ENCODE measurements at places on chromosomes 7 and 10. TPM values are rescaled to one million over a fixed set of nuclear protein-coding genes. Genes with fewer than 3 reads are reported as not detected.

ZNF25 gene
- 8.0 TPM for polyA plus RNA-seq

UNC5B gene
- 12.4 TPM for polyA plus RNA-seq

H2AZ2 gene
- 163 TPM for polyA plus RNA-seq

FLNC gene
- 216 TPM for polyA plus RNA-seq

DNA sequence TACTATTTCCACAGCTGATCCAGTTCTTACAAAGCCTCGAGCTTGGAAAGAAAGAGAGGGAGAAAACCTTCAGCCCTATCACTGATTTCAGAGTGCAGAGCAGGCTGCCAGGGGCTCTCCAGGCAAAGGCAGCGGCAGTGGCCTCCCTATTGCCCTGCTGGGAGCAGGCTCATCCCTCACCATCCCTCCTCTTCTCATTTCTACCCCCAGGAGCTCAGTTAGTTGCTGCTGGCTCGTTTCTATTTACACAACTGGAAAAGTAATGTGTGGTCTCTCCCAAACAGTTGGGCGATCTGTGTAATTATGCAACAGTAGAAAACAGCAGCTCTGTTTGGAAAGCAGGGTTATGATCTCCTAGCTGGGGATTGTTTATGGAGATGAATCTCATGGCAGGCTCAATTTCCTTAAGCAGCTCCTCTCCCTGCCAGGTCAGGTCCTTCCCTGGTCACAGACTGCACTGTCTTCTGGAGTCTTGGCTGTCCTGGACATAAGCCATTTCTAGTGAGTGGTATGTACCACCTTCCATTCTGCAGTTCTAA is 28.7 kb upstream of the TNS3 start:
- DNase-seq: no peak

GRCh38 chr10:101672536-101672935 is 22.4 kb downstream of the FBXW4 start:
- DNase-seq: peak; percentile 58

GRCh38 chr10:78405231-78405630 is 371.6 kb downstream of the RPS24 start:
- DNase-seq: no peak

DNA sequence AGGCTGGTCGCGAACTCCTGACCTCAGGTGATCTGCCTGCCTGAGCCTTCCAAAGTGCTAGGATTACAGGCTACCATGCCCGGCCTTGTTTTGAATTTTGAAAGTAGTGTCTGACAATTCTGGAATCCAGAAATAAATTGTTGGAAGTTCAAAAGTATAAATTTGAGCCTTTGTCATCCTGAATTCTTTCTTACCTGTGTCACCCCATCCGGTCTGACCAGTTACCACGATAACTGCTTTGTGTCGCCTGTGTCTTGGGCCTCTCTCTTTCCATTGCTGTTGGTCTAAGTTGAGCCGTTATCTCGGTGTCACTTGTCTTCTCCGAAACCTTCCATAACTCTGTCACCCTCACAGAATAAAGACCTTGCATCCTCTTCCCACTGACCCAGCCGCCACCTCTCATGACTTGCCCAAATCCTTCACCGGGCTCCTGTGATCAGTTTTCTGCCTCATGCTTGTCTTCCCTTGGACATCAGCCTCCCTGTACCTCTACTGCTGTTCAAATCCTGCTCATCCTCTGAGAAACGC is 18.6 kb downstream of the CUL1 start:
- DNase-seq: no peak

DNA sequence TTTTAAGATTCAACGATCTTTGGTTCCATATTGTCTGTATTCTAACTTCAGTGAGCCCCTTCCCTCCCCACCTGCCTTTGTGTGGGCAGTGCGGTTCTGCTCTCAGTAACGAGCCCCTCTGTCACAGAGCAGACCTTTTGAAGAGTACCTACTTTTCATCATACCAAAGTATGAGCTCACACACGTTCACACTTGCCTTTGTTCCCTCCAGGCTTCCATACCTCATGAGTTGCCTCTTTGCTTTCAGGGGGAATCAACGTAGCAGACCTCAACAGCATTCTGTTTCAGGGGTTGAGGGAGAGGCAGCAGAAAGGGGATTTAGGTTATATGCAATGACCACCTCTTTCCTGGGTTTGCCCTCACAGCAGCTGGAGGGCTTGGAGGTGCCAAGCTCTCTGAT is 211.4 kb upstream of the MDFIC start:
- no peak for DNase-seq

DNA sequence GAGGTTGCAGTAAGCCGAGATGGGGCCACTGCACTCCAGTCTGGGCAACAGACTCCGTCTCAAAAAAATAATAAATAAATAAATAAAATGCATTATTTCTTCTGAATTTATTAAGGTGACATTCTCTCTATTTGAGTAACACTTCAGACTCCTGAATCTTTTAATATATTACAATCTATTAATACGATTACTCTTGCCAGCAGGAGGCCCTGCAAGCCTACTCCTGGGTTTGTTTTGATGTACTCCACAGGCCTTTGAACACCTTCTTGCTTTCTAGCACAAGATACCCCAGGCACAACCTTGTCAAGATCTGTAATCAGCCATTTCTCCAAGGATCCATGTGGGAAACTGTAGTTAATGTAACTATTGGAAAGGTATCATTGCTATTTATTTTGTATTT is 63.5 kb downstream of the COBL start:
- no peak for DNase-seq

DNA sequence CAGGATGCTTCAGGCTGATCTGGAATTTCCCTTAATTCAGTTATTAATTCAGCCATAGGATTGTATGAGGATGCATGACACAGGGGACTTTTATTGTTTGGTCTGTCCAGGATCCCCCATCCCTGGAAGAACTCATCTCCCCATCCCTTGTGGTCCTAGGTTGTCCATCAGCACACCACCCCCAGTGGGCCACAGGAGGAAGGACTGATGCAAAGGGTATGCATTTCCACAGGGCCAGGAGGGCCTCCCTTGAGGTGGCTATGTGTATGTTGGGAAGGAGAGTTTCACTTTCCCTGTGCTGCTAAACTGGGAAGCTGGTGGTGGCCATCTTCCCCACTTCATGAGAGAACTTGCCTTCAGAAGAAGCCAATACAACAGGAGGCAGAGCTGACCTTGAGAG is 44.6 kb upstream of the GRB10 start:
- DNase-seq: no peak

DNA sequence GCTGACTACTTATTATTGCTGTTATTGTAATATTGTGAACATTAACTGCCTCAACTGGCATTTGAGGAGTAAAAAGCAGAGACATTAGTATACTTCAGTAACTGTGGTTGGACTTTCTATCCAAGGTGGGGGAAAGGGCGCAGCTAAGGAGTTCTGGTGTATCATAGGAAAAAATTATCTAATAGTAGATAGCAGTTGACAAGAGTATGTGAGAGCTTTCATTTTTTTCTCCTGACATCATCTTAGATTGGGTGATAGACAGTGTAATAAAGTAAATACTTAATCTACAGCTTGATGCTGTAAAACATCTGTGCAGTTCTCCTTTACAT is 68.9 kb downstream of the PHTF2 start:
- no peak for DNase-seq

- no peak for DNase-seq
These were observed 137.7 kb downstream of the PTPRN2 start for GRCh38 chr7:158449942-158450341.

- no peak for DNase-seq
These were observed 322.7 kb downstream of the GFRA1 start for GRCh38 chr10:115950320-115950719.

- DNase-seq: no peak
These were observed 248.6 kb upstream of the TCERG1L start for GRCh38 chr10:131560166-131560565.

GRCh38 chr10:3427950-3428354 is 255.4 kb upstream of the PITRM1 start:
- DNase-seq: peak; percentile 71

Data from right cardiac atrium (tissue), 5 donors.